ENCODE measurements at places on chromosomes 12 and 14.

DNA sequence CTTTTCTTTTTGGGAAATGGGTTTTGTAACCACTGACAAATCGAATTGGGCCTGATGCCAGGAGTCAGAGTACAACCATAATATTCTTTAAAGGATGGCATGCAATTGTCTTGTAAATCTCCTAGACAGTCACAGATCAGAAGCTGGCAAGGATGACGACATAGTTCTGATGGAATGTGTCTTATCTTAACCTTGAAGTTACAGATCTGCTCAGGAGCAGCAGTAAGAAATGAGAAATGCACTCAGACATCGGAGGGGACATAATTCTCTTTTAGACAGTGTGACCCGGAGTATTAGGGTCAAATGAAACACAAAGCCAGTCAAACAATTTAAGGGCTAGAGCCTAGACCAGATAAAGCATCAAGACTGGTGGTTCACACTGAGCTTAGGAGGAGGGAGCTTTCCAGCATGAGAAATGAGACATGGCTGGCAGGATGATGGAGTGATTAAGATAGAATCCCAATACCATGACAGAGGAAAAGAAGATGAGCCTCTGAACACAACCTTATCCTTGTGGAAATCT, 17.5 kb downstream of the CBX5 start:
- H3K27me3 ChIP-seq, result no peaks in the 10 kb centered on the region
- no peaks in the 10 kb centered on the region for H3K36me3 ChIP-seq
- no peak for DNase-seq
- H3K4me3 ChIP-seq, result no peak overlapping the region
- no peak overlapping the region for H3K27ac ChIP-seq

DNA sequence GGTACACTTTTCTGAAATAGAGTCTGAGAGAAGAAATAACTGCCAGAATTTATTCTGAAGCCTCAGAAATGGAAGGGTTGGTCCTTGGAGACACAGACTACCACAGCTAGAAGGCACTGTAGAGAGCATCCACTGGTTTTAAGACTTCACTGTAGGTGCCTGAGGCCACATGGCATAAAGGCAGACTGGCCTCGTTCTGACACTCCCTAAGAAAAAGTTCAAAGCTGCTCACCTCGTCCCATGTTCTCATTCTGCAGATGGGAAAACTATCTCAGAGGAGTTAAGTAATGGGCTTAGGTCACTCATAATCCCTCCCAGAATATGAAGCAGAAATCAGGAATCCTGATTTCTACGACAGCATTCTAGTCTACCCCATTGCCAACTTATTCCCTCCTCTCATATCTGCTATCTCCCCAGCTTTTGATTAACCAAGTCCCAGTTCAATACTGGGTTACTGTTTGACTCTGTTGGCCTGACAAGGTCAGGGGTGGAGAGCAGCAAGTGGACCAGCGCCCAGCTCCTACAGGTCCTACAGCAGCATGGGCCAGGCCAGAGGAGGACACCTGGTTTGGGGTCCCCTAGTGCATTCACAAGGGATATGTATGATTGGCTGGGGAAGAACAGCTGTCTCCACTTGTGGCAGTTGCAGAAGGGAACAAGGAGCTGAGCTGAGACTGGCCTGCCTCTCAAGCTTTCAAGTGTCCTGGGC, 3.7 kb downstream of the ITGA5 start:
- DNase-seq, result no peak
- no peak overlapping the region for H3K4me3 ChIP-seq
- no peak overlapping the region for H3K27ac ChIP-seq
- H3K4me1 ChIP-seq, result peaks cover 41% of the 10 kb centered on the region
- H3K36me3 ChIP-seq, result peaks cover 2% of the 10 kb centered on the region
- peaks cover 24% of the 10 kb centered on the region for H3K27me3 ChIP-seq

GRCh38 chr14:102154821-102155549, 15.3 kb downstream of the WDR20 start:
- no peak for DNase-seq
- no peak overlapping the region for H3K4me3 ChIP-seq
- H3K27ac ChIP-seq, result no peak overlapping the region
- no peaks in the 10 kb centered on the region for H3K27me3 ChIP-seq
- no peaks in the 10 kb centered on the region for H3K4me1 ChIP-seq

DNA sequence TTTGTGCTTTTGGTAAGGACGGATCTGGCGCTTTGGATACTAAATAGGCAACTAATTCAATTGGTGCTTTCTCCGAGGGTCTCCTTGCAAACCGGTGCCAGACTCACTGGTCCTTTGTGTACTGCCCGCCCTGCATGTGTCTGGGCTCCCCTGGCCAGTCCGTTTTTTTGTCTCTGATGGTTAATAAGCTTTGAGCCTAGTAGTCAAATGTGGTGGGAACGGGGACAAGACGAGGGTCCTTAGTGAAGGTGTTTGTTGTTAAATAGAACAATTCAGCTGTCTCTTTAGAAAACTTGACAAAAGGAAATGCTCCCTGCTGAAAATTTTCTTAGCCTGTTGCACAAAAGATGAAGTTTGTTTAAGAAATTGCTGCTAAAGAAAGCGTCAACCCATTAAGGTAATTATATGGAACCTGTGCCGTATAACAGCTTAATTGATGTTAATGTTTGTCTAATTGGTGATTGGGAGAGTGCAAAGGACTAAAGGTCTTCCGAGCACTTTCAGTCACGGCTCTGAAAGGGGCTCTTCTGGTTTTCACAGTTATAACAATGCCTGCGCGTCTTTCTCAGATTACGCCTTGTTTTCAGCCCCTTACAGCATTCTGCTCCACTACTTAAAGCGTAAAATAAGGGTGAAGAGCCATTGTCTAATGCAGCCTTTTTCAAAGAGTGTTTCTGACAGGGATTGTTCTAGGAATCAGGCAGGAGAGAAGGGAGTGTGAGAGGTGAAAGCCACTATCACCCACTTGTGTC, 537.4 kb downstream of the PRKD1 start:
- no peak for DNase-seq
- H3K4me3 ChIP-seq, result no peak overlapping the region
- H3K27ac ChIP-seq, result no peak overlapping the region
- H3K27me3 ChIP-seq, result no peaks in the 10 kb centered on the region
